ENCODE measurements at places on chromosomes 2 and 18.
A peak's percentile ranks its signal among the peaks of the same experiment; 100 is the strongest.

- DNase-seq = no peak
These were observed 183.4 kb upstream of the FN1 start for GRCh38 chr2:215619022-215619958.

DNA sequence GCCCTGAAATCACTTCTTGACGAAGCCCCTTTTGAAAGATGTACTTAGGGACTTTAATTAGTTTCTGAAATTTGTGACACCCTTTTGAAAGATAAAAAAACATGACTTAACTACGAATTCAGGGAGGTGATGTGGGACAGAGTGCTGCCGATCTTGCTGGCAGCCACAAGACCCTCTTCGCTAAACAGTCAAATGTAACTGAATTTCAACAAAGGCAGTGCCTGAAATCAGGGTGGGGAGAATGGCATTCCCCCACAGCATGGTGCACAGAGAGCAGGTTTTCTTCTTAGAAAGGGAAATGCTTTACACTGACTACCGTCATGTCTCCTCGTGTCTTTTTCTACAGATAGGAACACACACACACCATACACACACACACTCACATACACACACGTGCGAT, 640.2 kb upstream of the POU3F3 start:
- no peak for DNase-seq

DNA sequence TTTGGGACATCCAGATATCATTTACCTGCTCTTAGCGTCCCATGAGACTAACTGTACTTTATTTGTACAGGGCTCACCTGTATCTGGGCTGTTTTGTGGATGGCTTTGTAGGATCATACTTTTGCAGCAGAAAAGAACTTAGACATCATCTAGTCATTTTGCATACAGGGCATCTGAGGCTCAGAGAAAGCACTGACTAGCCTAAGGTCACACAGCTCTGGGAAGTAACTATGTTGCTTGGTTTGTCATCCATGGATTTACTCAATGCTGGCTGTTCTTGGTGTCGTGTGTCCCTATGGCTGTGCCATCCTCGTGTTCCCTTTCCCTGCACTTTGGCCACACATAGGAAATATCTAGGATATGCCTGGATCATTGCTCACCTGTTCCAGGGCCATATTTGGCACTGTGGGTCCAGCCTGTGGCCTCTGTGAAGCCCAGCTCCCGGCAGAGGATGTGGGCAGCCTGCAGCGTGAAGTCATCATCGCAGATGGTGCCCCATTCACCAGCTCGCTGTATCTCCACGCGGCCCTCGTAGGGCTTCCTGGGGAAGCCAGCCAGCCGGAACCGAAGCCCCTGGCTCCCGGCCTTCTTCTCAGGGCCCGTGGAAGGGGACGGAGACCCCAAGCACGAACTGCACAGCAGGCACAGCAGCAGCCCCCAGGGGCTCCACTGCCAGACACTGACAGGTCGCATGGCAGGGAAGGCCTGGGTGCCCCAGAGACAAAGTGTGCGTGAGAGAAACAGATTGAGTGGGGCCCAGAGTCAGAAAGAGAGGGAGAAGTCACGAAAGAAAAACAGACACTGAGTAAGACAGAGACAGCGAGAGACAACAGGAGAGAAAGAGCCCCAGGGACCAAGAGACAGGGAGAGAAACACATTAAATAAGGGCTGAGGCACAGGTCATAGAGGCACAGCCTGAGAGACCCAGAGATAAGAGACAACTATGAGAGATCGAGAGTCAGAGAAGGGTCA, 1.5 kb downstream of the LOXL3 start:
- no peak for DNase-seq

- DNase-seq = no peak
These were observed 3.6 kb downstream of the CRYGB start for GRCh38 chr2:208142240-208142924.

- no peak for DNase-seq
These were observed 19.4 kb downstream of the KRCC1 start for GRCh38 chr2:88036182-88036581.

DNA sequence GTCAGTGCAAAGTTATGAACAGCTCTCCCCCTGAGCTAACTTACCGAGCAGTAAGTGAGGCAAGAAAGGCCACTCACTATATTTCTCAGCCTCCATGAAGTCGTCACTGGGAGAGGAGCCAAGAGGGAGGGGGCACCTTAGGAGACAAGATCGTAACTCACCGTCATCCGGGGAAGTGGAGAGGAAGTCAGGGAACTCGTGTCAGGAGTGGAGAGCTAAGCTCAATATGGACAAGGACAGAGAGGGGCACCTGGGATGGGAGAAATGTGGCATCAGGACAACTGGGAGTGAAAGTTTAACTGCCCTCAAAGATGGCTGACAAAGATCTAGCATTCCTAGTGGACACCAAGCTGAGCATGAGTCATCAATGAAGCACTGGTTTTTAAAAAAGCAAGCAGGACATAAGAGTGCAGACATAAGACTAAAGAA, 37.1 kb downstream of the BCL11A start:
- peak; percentile 55 for DNase-seq

DNA sequence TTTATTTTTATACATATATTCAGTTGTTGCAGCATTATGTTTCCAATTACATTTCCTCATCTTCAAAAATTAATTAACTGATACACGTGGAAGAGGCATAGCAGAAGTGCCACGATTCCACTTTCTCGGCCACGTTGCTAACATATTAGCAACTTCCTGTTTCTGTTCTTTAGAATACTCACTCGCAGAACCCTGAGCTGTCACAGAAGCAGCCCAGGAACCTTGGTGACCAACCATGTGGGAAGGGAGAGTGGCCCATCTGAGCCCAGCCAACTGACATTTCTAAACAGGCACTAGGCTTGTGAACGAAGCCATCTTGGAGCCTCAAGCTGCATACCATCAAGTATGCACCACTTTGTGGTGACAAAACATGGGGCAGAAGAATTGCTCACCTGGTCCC, 350.1 kb downstream of the CBLN2 start:
- DNase-seq = no peak

DNA sequence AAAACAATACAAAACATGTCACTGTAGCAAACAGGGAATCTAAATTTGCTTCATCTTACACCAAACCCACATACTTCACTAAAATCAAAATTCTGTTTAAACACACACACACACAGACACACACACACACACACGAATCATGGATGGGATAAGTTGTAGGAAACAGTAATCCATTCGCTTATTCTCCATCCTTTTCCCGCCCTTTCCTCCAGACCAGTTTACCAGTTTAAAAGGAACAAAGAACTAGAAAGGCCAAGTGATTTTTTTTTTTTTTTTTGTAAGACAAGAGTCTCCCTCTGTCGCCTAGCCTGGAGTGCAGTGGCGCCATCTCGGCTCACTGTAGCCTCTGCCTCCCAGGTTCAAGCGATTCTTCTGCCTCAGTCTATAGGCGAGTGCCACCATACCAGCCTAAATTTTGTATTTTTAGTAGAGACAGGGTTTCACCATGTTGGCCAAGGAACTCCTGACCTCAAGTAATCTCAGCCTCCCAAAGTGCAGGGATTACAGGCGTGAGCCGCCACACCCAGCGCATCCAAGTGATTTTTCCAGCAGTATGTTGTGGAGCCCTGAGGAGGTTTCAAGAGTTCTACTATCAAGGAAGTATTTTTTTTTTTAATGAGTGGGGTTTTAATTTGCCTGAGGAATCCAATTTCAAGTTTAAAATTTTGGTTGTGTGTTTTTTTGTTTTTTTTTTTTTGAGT, 5.7 kb downstream of the PSME4 start:
- no peak for DNase-seq

- DNase-seq = peak; percentile 28
These were observed 99.8 kb downstream of the SEPTIN10 start for GRCh38 chr2:109513749-109514588.

DNA sequence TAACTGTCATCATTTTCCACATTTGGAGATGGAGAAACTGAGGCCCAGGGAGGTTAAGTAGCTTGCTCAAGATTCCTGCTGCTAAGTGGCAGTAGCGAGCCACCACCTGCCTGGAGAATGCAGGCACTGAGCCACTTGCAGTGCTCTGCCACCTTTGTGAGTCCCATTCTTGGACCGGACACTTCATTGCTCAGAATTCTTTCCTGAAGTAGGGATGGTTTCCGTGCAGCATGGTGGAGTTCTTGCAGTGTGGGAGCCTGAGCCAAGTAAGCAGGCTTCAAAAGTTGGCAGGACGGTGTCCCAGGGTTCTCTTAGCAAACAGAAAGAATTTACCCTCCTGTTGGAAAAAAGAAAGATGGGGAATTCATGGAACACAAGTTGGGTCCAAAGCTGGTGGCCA, 115.0 kb upstream of the MMADHC start:
- no peak for DNase-seq

- DNase-seq = no peak
These were observed 243.2 kb upstream of the HDAC4 start for GRCh38 chr2:239644011-239644410.

GRCh38 chr2:224847381-224847780, 131.2 kb upstream of the CCDC195 start:
- DNase-seq = no peak

DNA sequence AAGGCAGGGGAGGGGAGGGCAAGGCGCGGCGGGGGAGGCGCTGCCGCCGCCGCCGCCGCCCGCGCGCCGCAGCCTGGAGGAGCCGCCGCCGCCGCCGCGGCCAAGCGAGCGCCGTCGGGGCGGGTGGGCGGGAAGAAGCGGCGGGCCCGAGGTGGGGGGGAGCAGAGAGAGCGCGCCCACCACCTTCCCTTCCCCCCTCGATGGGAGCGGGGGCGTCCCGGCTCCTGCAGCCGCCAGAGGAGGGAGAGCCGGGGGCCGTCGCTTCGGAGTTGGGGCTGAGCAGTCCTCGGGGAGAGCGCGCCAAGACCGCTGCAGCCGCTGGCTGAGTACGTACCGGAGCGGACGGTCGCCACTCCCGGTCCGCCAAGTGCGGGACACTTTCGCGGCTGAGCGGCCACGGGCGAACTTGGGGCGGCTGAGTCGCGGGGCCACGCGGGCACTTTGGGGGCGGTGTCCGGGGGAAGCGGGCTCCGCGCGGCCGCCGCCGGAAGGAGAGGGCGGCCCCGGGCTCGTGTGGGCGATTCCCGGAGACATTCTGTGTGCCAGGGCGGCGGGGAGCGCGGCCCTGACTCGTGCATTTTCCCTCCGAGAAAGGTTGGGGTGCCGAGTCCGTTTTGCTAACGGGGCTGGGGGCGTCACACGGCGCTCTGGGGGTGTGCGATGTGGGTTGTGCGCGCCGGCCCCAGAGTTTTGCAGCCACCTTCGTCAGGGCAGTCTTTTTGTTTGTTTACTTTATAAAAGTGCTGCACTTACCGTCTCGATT, at the start of gene NAB1:
NAB1 (plus strand) TSS at position 49 of the 763 bp plus-strand sequence. CDS start 10,094 bp downstream, outside the sequence.
- DNase-seq = peak; percentile 55

DNA sequence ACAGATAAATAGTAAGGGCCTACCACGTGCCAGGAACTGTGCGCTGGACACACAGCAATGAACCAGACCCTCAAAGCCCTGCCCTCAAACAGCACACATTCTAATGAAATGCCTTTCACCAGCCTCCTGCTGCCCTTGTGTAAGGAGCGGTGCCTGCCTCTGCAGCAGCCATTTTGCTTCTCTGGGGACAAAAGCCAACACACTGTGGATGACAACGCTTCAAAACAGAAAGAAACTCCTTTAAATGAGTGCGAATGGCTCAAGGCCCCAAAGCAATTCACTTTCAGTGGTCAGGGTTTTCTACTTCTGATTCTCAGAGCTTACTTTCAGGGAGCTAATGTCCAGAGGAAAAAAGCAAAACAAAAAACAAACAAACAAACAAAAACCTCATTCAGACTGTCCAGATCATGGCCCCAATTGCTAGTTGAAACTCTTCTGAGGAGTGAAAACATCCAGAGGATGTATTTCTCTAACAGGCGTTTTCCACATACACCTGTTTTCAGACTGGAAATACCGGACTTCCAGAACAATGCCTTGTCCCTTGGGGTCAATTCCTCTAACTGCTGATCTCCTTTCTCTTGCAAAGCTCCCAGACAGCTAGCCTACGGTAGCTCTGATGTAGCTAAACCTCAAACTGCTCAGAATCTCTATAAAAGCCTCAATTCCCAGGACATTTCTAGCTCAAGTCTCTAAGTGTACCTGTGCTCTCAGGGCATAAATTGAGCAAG, 323.3 kb upstream of the ZNF521 start:
- no peak for DNase-seq

- DNase-seq = no peak
These were observed 172.1 kb upstream of the LRRTM1 start for GRCh38 chr2:80476535-80477117.

- DNase-seq = no peak
These were observed 185.3 kb upstream of the SIX2 start for GRCh38 chr2:45194596-45194995.

- DNase-seq = no peak
These were observed 153.8 kb upstream of the HNRNPA3 start for GRCh38 chr2:177058747-177059146.

DNA sequence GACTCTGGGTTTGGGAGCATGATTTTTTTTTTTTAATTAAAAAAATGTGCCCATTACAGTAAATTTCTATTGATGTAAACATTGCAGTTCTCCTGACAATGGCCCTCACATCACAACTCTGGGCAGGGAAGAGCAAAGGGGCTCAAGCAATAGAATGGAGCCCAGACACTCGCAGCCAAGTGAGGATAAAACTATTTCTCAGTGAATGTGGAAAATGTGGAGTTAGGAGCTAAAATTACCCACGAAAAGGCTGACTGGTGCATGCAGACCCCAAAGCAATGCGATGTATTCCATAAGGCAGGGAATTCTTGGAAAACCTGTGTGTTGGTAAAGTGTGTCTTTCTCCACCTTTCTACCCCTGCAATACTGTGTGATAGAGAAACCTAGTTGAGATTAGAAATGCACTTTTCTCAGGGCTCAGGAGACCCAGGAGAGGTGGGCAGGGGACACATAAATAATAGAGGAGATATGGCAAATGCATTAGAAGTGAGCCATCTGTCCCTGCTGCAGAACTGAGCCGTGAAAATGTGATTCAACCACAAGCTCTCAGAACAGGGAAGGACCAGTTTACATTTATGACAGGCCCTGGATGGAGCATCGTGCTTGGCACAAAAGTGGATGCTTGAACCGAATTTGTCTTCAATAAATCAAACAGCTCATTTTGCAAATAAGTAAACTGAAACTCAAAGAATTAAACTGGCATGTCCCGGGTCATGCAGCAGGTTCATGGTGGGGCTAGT, 100.1 kb downstream of the MYCN start:
- DNase-seq = no peak

- DNase-seq = no peak
These were observed 1.8 kb downstream of the PRKCE start for GRCh38 chr2:45653122-45653913.
